ENCODE measurements at places on chromosomes 13 and 19. TPM values are rescaled to one million over a fixed set of nuclear protein-coding genes. Genes with fewer than 3 reads are reported as not detected.

GRCh38 chr13:66225072-66225471 lies 1005.1 kb downstream of the PCDH9 start:
- H3K4me1 ChIP-seq: no peaks in the 10 kb centered on the region
- DNase-seq: no peak
- no peaks in the 10 kb centered on the region for H3K27me3 ChIP-seq
- no peaks in the 10 kb centered on the region for H3K36me3 ChIP-seq
- H3K4me3 ChIP-seq: no peak overlapping the region

- H3K4me1 ChIP-seq: no peaks in the 10 kb centered on the region
- H3K4me3 ChIP-seq: no peak overlapping the region
Measured at GRCh38 chr13:65860306-65860705, 1369.8 kb downstream of the PCDH9 start.

DNA sequence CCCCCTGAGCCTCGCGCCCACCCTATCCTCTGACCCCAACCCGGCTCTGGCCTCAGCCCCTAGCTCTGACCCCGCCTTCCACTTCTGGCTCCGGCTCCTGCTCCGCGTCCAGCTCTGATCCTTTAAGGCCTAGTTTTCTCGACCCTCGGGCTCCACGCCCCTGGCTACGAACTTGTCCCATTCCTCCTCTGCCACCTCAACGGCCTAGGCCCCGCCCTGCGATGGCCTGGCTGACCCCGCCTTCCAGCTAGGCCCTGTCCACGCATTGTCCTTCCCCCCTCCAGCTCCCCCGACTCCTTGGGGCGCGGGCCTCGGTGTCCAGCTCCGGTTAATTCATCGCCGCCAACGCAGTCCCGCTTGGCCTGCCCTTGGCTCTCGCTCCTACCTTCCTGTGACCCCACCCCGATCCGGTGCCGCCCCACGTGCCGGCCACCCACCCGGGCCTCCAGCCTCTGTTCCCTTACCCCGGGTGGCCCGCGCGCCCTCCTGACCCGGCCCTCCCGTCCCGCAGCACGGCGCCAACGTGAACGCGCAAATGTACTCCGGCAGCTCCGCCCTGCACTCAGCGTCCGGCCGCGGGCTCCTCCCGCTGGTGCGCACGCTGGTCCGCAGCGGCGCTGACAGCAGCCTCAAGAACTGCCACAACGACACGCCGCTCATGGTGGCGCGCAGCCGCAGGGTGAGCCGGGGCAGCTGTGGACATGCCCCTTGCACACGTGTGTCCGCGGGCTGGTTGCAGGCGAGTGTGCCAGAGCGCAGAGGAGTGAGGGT lies 9.4 kb downstream of the BCL3 start:
- H3K27me3 ChIP-seq: peaks cover 3% of the 10 kb centered on the region
- H3K27ac ChIP-seq: peak overlapping the region; percentile 59
- peaks cover 15% of the 10 kb centered on the region for H3K4me1 ChIP-seq

DNA sequence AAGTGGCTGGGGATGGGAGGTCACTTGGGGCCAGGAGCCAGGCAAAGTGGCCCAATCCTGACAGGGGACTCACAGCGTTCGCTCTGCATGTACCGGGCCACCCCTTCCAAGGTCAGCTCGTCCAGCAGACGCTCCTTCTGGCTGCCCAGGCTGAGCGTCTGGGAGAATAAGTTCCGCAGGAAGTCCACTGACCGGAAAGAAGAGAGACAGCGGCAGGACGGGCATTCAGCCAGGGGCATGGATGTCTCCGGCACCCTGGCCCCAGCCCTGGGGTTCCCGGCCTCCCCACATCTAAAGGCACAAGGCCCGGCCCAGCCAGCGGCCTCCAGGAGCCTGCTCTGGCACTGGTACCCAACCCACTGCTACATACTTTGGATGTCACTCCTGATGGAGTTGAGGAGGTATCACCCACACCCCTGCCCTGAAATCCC lies 6.1 kb downstream of the SIRT2 start:
- H3K4me3 ChIP-seq: no peak overlapping the region
- H3K4me1 ChIP-seq: no peaks in the 10 kb centered on the region
- DNase-seq: no peak
- H3K36me3 ChIP-seq: no peaks in the 10 kb centered on the region
- no peak overlapping the region for H3K27ac ChIP-seq

DNA sequence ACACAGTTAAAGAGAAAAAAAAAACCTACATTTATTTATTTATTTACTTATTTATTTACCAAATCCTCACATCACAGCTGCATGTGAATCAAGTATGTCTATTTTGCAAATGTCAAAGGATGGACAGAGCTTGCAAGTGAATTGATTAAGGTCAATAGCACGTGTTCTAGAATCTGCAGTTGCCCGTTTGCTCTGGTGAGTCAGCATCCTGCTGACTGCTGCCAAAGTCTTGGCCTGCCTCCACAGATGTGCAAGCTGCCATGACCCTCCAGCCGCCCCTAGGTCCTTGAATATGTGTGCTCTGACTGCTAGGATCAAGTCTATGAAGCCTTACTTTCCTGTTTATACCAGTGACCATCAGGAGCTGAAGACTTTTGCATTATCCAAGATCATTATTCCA lies 320.6 kb downstream of the GPC5 start:
- no peaks in the 10 kb centered on the region for H3K36me3 ChIP-seq
- H3K27me3 ChIP-seq: no peaks in the 10 kb centered on the region
- H3K4me1 ChIP-seq: peaks cover 15% of the 10 kb centered on the region
- no peak overlapping the region for H3K27ac ChIP-seq
- peak; percentile 14 for DNase-seq

GRCh38 chr13:71210861-71211260 lies 656.1 kb downstream of the DACH1 start:
- DNase-seq: no peak
- H3K27me3 ChIP-seq: no peaks in the 10 kb centered on the region
- H3K4me1 ChIP-seq: no peaks in the 10 kb centered on the region

GRCh38 chr19:1074544-1075283 lies 7.7 kb downstream of the ARHGAP45 start:
- no peak for DNase-seq
- no peaks in the 10 kb centered on the region for H3K36me3 ChIP-seq
- H3K27me3 ChIP-seq: peaks cover 8% of the 10 kb centered on the region

DNA sequence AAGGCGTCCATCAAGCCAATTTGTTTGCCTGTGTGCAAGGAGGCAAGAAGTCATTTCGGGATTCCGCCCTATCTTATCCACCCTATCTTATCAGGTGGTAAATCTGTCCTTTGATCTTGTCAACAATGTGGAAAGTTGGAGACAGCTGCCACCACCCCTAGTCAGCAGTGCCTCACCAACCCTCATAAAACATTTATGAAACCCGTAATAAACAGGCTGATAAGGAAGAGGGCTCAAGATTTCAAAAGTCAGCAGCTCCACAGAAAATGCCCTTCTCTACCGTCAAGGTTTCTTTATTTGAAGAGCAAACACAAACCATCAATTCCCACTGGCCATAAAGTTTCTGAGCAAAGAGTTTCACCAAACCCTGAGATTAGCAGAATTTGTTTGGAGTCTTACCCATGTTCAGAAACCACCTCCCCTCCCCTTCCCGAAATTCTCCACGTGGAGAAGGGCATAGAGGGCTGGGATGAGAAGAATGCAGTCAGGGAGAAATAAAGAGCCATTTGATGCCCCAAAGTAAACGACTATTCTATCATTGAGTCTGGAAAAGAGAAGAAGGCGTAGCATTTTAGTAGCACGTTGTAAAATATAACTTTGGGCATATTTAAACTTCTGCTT lies 196.0 kb upstream of the GPR12 start:
- peaks cover 17% of the 10 kb centered on the region for H3K4me1 ChIP-seq
- DNase-seq: no peak
- H3K27ac ChIP-seq: no peak overlapping the region

DNA sequence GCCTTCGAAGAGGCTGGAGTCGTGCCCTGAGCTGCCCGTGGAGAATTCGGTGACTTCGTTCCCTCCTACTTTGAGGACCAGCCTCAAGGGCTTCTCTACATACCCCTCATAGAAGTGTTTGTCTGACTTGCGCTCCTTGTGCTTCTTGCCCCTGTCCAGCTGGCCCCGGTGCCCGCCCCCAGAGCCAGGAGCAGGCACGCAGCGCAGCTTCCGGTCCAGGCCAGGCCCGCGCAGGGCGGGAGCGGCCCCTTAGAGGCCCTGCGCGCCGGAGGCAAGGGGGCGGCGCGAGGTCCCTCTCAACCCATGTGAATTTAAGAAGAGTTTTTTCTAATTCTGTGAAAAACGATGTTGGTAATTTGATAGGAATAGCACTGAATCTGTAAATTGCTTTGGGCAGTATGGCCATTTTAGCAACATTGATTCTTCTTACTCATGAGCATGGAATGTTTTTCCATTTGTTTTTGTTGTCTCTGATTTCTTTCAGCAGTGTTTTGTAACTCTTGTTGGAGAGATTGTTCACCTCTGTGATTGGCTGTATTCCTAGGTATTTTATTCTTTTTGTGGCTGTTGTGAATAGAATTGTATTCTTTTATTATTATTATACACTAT lies 46.9 kb upstream of the SOX21 start:
- H3K4me3 ChIP-seq: no peak overlapping the region
- H3K27ac ChIP-seq: no peak overlapping the region
- H3K36me3 ChIP-seq: no peaks in the 10 kb centered on the region
- no peaks in the 10 kb centered on the region for H3K4me1 ChIP-seq
- H3K27me3 ChIP-seq: no peaks in the 10 kb centered on the region

GRCh38 chr13:104071806-104072205 lies 1005.6 kb upstream of the SLC10A2 start:
- no peaks in the 10 kb centered on the region for H3K36me3 ChIP-seq
- no peaks in the 10 kb centered on the region for H3K4me1 ChIP-seq
- no peak overlapping the region for H3K4me3 ChIP-seq
- no peak overlapping the region for H3K27ac ChIP-seq
- no peaks in the 10 kb centered on the region for H3K27me3 ChIP-seq
- DNase-seq: no peak

DNA sequence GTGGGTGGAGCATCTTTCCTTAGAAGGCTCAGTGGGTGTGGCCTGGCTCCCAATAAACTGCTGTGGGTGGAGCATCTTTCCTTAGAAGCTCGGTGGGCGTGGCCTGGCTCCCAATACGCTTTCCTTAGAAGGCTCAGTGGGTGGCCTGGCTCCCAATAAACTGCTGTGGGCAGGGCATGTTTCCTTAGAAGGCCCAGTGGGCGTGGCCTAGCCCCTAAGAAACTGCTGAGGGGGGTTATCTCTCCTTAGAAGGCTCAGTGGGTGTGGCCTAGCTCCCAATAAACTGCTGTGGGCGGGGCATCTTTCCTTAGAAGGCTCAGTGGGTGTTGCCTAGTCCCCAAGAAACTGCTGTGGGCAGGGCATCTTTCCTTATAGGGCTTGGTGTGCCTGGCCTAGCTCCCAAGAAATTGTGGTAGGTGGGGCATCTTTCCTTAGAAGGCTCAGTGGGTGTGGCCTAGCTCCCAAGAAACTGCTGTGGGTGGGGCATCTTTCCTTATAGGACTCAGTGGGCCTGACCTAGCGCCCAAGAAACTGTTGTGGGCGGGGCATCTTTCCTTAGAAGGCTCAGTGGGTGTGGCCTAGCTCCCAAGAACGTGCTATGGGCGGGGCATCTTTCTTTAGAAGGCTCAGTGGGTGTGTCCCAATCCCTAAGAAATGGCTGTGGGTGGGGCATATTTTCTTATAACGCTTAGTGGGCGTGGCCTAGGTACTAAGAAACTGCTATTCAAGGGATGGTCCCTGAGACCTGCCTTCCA lies 10.3 kb downstream of the HSH2D start:
- no peak overlapping the region for H3K4me3 ChIP-seq
- no peaks in the 10 kb centered on the region for H3K27me3 ChIP-seq
- DNase-seq: no peak
- H3K4me1 ChIP-seq: no peaks in the 10 kb centered on the region

DNA sequence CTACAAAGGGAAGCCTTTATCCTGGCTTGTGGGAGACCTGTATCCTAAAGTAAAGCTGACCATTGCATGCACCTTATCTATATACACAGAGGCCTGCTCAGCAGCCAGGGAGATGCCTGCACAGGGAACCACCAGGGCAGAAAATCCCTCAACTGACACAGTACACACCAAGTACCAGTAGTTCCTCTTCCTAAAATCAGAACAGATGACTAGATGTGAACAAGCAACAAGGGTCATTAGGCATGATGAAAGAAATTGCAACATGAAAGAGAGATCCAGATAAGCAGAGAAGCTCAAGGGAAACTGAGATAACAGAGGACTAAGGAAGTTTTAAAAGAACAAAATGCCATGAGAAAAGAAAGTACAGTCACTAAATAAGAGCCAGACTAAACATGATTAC lies 39.7 kb upstream of the SLC7A9 start:
- H3K4me3 ChIP-seq: no peak overlapping the region
- peaks cover 4% of the 10 kb centered on the region for H3K36me3 ChIP-seq
- peak; percentile 10 for DNase-seq
- H3K27ac ChIP-seq: no peak overlapping the region
- no peaks in the 10 kb centered on the region for H3K27me3 ChIP-seq

DNA sequence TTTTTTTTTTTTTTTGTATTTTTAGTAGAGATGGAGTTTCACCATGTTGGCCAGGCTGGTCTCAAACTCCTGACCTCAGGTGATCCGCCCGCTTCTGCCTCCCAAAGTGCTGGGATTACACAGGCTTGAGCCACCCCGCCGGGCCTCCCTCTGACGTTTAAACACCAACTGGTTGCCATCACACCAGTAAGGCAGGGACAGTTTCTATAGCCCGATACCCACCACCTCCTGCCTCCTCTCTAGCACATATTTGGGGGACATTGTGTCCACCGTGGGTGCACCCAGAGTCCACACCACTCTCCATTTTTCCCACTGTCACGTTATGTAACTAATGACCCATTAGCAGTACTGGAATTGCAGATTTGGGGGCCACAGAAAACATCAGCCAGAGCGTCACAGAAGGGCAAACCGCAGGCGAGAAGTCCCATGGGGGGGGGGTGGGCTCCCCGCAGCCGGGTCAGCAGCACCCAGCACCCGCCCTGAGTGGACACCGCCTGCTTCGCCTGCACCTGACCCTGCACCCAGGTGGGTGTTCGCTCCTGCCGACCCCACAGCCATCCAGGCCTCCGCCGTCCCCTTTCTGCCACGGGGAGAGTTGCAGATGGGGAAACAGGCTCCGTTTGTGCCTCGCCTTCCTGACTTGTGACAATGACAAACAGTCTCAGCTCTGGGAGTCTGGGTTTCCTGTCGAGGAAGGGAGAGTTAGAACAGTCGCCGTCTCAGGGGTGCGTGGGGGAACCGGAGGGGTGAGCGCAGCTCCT lies 3.6 kb downstream of the ONECUT3 start:
- H3K36me3 ChIP-seq: no peaks in the 10 kb centered on the region
- peaks cover 98% of the 10 kb centered on the region for H3K27me3 ChIP-seq
- H3K4me3 ChIP-seq: no peak overlapping the region
- H3K4me1 ChIP-seq: no peaks in the 10 kb centered on the region

The PDX1 gene
- polyA plus RNA-seq: not detected

The LILRB2 gene
- polyA plus RNA-seq: not detected
